Erythroblast (primary cell): ENCODE measurements at places on chromosomes 5 and 9.

DNA sequence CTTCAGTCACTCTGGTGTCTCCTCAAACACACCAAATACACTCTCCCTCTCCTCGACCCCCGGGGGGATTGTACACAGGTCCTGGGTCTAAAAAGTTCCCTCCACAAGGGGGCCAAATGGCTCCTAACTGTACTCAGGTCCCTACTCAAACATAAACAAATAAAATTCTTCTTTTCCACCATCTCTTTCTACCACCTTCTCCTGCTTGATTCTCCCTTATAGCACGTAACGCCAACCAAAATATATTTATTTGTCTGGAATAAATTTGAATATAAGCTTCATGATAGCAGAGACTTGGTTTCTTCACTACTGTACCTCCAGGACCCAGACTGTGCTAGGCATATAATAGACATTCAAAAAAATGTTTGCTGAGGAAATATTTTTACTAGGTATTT lies 21.4 kb downstream of the ZNF608 start:
- DNase-seq, result no peak

DNA sequence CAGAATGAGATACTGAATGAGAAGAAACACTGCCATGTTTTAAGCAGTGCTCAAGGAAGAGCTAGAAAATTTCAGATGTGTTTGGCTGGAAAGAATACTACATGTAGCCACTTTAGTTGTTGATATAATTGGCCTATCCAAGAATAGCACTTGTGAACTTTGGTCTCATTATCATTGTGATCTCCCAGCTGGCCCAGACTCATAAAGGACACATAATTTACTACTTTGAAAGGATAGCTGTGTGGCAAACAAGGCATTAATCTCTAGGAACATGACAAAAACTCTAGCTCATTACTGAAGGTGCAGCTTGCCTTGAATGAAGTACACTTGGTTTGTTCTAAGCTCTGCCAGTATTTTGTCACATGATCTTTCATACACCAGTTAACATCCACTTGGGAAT lies 356.3 kb downstream of the CSNK1G3 start:
- no peak for DNase-seq

GRCh38 chr9:96050861-96051155 lies 175.3 kb downstream of the ERCC6L2 start:
- DNase-seq, result no peak

DNA sequence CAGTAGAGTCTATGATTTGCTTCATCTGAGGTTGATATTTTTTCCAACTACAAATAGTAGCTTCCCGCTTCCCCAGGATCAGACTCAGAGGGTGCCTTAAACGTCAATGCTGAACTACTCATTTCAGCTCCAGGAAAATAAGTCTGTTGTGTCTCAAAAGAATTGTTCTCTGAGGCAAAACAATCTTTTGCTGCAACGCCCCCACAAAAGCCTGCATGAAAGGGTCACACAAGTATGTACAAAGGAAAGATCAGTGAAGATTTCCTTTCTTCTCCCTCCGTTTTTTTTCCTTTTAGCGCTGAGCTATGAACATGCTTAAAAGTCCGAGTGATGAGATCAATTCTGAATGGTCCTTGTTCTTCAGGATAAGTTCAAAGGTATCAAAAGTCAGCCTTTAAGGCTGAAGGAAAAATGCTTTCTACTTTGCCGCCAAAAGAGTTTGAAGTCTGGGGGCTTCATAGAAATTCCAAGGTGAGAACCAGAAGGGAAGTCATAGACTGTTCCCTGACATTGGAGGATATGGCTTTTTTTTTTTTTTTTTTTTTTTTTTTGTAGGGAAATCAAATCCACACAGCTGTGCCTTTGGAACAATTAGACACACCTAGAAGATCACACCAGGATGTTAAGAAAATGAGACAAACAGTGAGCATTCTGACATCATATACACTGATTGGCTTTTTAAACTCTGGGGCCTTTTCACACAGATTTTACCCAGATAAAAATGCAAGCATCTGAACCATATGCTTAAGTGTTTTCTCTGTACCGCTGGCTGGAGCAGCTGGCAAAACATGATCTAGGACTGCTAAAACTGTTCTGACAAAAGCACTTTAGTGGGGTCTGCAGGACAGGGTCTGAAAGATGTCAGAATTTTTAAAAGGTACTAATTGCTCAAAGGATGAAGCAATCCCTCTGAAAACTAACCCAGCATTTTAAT lies 329.3 kb downstream of the ENC1 start:
- DNase-seq, result no peak

GRCh38 chr5:76590027-76590426 lies 33.2 kb downstream of the F2RL2 start:
- no peak for DNase-seq

DNA sequence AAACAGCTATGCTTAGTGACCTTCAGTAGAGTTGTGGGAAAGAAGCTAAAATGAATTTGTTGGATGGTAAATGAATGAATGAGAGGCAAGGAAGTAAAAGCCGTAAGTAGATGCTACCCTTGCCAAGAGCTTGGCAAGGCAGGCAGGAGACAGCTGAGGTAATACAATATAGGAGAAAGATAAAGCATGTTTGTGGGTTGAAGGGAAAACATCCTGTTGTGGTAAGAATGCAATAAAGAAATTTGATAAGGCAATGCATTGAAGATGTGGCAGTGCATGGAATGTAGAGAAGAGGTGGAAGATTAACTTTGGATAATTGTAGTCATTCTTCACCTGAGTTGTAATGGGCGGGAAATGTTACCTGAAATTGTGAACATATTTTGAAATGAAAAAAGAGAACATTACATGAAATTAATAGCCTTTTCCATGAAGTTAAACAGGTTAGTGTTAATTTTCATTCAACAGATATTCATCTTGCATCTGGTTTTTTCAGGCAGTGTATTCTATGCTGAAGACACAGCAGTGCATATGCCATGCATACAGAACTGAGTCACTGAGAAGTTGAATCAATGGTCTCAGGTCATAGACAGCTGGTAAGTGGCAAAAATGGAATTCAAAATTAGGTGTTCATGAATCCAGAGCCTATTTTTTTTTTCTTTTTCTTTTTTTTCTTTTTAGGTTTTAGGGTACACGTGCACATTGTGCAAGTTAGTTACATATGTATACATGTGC lies 43.4 kb upstream of the SPINK5 start:
- DNase-seq, result no peak

- DNase-seq, result no peak
Measured at GRCh38 chr9:133221177-133221809, 12.2 kb upstream of the OBP2B start.

- DNase-seq, result no peak
Measured at GRCh38 chr9:76893395-76893932, 12.4 kb downstream of the PRUNE2 start.

DNA sequence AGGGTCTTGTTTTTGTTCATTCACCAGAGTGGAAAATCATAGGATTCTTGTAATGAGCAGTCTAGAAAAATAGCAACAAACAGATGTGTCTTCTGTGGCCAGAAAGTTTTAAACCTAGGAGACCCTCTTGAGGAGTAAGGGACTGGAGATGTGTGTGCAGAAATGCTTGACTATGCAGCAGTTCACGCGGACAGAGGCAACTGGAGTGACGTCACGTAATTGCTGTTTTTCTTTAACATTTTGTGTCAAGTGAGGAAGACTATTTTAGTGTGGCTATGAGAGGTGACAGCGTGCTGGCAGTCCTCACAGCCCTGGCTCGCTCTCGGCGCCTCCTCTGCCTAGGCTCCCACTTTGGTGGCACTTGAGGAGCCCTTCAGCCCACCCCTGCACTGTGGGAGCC lies 163.1 kb upstream of the PTCH1 start:
- DNase-seq, result no peak

DNA sequence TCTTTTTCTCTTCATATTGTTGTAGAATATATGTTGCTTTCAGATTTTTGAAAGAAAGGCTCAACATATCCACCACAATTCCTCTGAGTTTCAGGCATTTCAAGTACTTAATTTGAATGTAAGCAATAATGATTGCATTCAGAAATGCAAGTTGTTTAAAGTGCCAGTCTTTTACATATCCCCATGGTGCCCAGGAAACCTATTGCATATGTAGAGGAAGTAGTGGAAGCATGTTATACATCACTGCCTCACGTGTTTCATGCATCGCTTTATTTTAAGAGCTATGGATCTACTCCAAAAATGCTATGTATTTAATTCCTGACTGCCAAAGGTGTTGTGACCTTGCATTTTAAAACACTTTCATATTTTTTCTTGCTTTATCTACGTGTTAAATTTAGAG lies 28.1 kb downstream of the CPEB4 start:
- DNase-seq, result peak; percentile 36

- DNase-seq, result no peak
Measured at GRCh38 chr5:175457466-175457865, 13.5 kb upstream of the DRD1 start.

DNA sequence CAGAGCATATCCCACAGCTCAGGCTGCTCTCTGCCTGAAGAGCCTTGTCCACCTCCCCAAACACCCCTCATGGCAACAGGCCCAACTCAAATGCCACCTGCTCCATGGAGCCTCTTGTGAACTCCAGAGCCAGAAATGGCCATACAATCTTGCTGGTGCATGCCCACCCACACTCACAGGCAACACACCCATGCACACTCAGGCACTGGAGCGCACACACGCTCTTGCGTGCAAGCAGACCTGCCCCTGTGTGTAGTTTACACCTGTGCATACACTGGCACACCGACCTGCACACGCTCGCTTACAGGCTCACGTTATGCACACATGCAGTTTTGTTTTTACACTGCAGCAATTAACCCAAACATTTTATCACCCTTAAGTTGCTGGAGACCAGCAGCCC lies 40.0 kb downstream of the HRH2 start:
- DNase-seq, result no peak

GRCh38 chr5:38858839-38859238 lies 13.0 kb downstream of the OSMR start:
- no peak for DNase-seq

DNA sequence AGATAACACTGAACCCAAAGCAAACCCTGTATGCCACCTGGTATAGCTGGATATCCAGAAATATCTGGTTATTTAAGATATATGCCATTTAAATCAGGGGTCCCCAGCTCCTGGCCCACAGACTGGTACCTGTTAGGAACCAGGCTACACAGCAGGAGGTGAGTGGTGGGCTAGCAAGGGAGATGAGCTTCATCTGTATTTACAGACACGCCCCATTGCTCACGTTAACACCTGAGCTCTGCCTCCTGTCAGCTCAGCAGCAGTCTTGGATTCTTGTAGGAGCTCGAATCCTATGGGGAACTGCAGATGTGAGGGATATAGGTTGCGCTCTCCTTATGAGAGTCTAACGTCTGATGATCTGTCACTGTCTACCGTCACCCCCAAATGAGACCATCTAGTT lies 646.6 kb downstream of the TLE4 start:
- no peak for DNase-seq

- no peak for DNase-seq
Measured at GRCh38 chr5:5195128-5195918, 55.2 kb downstream of the ADAMTS16 start.

GRCh38 chr5:1536322-1536845 lies 12.6 kb upstream of the LPCAT1 start:
- no peak for DNase-seq

DNA sequence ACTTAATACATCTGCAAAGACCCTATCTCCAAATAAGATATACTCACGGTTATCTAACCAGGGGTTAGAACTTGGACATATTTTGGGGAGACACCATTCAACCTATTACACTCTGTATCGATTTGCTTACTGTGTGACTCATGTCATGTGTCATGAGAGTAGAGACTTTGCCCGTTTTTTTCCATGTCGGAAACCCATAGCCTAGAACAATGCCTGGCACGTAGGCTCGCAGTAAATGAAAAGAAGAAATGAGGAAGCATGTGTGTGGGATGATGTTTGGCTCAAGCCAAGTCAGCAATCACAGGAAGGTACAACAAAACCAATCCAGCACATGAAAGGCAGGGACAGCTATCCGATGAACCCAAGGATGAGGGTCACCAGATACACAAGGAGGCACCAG lies 94.6 kb upstream of the DNAH5 start:
- DNase-seq, result no peak

DNA sequence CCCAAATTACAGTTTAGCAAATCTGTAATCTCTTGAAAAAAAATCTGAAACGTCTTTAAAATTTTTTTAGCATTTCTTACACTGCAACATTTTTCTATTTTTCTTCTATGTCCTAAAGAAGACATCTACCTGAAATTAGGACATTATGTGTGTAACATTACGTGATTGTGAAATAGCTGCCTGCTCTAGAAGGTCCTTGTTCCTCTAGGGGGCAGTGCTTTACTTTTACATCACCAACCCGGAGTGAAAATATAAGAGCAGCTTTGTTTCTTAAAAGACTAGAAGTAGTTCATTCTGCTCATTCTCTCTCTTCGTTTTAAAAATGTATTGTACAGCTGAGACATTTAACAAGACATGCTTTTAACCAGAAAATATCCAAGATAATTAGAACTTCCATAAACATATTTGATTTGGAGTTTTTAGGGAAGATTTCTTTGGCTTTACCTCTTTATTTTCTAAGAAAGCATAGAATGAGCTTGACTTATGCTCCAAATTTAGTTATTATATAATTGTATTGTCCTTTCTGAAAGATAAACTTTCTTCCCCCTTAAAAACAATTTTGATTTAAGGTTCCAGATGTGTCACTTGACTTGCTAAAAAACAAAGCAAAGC lies 48.1 kb upstream of the RIOK2 start:
- DNase-seq, result peak; percentile 55

DNA sequence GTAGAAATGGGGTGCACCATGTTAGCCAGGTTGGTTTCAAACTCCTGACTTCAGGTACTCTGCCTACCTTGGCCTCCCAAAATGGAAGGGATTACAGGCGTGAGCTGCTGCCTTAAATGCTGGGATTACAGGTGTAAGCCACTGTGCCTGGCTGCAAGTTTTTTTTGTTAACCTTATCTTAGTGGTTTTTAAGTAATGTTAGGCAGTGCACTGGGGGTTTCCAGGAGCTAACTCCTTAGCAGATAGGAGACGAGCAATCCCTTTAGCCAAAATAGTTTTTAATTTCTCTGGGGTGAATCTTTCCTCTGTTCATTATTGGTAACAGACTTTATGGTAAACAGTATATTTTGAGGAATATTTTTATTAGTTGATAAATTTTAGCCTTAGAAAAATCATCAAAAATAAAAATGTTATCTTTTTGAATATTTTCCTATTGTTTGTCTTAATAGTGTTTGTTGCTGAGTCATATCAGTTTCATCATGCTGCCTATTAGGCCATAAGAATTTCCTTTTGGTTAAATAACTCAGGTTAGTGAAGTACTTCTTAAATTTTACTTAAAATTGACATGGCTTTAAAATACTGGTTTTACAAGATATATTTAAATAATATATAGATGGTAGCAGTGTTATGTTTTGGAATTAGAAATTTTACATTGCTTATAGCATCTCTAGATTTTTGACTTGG lies 37.9 kb downstream of the LMNB1 start:
- no peak for DNase-seq

DNA sequence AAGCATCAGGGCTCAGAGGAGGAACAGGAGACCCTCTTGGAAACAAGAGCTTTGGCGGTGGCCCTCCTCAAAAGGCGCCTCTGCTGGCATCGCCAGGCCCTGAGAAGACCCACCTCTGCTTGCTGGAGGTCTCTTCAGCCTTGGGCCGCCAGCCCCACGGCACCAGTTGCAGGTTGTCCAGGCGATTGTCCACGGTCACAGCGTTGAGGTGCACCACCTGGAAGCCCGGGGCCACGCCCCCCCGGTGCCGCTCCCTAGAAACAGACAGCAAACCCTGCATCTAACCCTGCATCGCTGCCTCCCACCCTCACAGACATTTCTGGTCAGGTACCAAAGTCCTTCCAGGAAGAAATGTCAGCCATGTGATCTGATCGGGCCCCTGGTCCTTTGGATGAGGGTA lies 3.5 kb downstream of the ZMYND19 start:
- no peak for DNase-seq

- no peak for DNase-seq
Measured at GRCh38 chr9:4986296-4986695, 1.2 kb downstream of the JAK2 start.

GRCh38 chr5:63803165-63803564 lies 159.1 kb downstream of the HTR1A start:
- no peak for DNase-seq
